ENCODE measurements at places on chromosomes 1 and 21.

- DNase-seq, result no peak
These were observed 144.4 kb upstream of the ETS2 start for GRCh38 chr21:38661197-38661871.

- DNase-seq, result no peak
These were observed 670 bp upstream of the PARK7 start for GRCh38 chr1:7960867-7961215.

DNA sequence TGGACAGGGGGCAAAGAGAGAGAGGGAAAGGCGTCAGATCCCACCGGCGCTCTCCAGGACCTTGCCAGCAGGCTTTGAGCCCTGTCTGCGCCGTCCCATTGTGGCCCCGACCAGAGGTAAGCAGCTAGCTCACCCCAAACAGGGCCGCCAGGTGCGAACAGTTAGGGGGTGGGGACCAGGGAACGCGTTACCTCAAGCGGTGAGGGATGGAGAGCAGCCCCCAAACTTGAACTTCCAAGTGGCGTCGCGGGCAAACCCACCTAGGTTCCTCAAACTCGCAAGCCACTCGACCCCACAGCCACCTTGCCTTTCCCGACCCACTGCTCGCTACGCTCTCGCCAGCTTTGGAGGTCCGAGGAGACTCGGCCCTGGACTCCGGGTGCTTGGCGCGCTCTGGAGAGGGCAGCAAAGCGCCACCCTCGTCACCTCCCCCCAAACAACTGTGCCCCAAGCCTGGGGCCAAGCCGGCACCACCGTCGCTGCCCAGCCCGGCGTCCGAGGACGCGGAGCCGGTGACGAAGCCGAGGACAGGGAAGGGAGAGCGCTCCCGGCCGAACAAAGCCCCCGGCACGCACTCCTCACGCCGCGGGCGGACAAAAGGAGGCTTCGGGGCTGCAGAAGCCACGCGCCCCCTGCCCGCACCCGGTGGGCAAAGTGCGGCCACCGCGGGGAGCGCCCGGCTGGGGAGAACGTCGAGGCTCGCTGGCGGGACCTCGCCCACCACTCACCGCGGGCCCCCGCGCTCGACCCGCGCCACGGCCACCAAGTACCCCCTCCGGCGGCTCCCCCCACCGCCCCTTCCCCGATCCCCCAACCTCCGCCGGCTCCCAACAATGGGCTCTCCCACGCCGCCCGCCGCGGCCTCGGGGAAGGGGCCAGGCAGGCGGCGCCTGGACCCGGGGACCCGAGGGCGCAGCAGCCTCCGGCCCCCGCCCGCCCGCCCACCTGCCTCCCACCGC, 976 bp downstream of the SSBP3 start:
- no peak for DNase-seq

GRCh38 chr1:246417813-246418564, 89.1 kb downstream of the SMYD3 start:
- DNase-seq, result no peak

DNA sequence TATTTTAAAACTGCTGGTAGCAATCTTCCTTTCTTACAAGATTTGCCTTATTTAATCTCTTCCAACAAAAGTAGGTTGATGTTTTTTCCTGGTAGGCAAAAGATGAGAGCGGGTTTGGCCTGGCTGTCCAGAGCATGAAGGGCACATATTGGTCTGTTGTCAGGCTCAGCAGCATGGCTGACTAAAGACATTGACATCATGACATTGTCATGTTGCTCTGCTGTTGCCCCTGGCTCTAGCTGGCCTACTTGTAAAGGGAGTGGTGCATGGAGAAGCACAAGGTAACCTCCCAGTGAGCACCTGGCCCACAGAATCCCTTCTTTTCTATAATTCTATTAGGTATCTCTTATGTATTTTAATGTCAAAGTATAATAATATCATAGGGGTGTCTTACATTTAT, 23.6 kb downstream of the GNPAT start:
- no peak for DNase-seq

- no peak for DNase-seq
These were observed 94.3 kb downstream of the RGS2 start for GRCh38 chr1:192903142-192903541.

DNA sequence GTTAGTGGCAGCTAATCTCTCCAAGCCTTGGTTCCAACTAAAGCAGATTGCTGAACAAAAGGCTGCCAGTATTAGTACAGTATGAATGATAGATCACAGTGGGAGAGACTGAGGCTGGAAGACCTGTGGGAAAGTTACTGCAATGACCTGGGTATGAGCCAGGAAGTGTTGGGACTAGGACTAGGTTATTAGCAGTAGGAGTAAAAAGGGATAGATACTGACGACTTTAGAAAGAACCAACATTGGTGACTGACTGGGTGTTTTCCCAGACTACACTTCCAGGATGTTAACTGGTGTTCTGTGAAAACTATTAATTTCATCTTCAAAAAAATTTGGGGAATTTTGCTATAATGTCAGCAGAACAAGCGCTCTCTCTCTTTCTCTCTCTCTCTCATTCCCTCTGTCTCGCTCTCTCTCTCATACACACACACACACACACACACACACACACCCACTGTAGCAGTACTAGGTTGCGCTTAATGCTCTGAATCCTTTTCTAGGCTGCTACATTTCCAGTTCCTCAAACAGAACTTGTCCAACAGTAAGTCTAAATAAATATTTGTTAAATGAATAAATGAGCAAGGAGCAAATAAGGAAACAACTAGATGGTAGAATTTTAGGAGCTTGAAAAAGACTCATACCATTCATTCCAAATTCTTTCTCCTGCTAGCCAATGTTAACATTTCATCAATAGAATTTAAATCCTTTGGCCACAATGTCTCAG, 47.6 kb upstream of the RGS8 start:
- DNase-seq, result no peak

DNA sequence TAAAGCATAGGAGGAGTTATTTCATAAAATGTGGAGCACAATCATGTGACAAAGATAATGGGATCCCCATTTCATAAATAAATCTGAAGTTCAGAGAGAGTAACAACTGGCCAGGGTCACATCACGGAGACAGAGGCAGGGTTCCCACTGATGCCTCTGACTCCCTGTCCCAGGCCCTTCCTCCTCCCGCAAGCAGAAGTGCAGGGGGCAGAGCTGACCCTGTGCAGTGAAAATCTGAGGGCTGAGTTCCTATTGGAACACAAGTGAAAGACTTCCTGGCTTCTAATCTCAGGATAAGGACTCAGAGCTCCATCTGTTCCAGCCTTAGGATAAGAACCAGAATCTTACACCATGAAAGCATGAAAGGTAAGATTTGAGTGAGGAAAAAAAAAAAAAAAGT, 22.0 kb downstream of the SELL start:
- DNase-seq, result no peak

GRCh38 chr1:244839656-244840055, 4.2 kb downstream of the COX20 start:
- DNase-seq, result no peak

GRCh38 chr1:5456090-5456811, 536.0 kb downstream of the NPHP4 start:
- DNase-seq, result no peak

GRCh38 chr1:15676688-15677661, 7.1 kb upstream of the PLEKHM2 start:
- DNase-seq, result no peak

GRCh38 chr1:78048446-78048845, 2.7 kb downstream of the GIPC2 start:
- no peak for DNase-seq

GRCh38 chr1:167541003-167541402, 12.6 kb downstream of the CREG1 start:
- DNase-seq, result no peak

DNA sequence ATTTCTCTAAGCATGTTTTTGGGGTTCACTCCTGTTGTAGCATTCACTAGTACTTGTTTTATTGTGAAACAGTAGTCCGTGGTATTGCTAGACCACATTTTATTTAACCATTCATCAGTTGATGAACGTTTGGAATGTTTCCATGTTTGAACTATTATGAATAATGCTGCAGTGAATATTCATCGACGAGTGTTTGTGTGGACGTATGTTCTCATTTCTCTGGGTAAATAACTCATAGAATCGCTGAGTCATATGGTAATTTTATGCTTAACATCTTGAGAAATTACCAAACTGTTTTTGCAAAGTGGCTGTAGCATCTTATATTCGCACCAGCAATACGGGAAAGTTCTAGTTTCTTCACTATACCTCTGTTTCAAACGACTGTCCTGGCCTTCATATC, 28.0 kb upstream of the KAZN start:
- no peak for DNase-seq

- DNase-seq, result no peak
These were observed 1.7 kb upstream of the PSEN2 start for GRCh38 chr1:226868726-226869125.

GRCh38 chr21:46126309-46127238, 28.7 kb downstream of the COL6A2 start:
- no peak for DNase-seq

GRCh38 chr1:234656070-234656895, 46.3 kb upstream of the IRF2BP2 start:
- DNase-seq, result no peak

DNA sequence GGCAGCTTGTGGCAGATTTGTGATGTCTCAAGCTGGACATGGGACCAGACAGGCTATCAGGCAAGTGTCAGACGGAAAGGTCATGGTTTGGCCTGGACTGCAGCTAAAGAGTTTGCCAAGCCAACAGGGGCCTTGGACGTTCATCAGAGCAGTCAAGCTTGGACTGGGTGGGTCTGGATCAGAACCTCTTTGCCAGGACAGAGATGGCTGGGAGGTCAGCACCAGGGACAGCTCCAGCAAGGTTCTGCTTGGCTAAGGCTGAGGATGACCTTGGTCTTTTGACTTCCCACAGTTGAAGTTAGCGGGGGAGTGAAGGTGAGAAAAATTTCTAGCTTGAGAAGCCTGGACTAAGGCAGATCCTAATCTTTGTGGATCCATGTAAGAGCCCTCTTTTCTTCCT, 68.1 kb downstream of the GRIK3 start:
- DNase-seq, result no peak

DNA sequence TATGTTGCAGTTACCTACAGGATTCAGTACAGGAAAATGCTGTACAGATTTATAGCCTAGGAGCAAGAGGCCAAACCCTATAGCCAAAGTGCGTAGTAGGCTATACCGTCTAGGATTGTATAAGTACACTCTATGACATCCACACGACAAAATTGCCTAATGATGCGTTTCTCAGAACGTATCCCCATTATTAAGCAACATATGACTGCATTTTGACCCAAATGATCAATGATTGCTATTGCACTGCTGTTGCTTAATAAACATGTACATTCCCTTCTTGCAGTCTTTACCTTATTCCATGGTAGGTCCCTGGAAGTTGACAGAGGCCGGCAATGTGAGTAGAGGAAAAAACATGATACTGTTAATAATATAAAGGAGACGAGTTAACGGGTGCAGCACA, 33.0 kb downstream of the LRRC8C start:
- no peak for DNase-seq

DNA sequence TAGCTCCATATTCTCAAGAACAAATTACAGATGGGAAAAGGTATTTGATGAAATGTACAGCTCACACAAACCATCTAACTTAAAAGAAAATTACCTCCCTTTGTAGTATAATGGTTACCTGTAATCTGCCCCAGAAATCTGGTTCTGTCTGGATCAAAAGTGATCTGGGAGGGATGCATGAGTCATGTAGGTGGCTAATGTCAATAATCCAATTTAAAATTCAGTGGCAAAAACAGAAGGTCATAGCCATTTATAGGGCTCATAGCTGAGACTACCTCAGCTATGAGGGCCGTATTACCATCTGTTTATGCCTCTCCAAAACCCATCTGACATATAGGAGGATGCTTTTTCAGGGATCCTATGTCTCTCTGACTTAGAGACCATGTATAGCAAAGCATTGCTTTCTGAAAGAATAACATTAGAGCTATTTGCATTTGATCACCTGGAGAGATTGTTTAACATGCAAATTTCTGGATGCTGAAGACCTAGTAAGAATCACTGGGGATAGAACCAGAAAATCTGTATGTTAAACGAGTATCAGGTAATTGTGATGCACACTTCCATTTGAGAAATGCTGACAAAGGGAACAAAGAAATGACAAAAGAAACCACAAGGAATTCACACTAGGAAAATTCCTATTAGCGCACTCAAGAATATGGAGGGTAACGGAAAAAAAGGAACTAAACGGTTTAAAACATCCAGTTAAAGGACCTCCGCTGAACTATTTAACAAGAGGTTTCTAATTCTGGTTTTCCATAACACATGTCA, 17.6 kb downstream of the PAXBP1 start:
- DNase-seq, result no peak

GRCh38 chr1:168252204-168252733, 26.5 kb downstream of the SFT2D2 start:
- DNase-seq, result no peak

DNA sequence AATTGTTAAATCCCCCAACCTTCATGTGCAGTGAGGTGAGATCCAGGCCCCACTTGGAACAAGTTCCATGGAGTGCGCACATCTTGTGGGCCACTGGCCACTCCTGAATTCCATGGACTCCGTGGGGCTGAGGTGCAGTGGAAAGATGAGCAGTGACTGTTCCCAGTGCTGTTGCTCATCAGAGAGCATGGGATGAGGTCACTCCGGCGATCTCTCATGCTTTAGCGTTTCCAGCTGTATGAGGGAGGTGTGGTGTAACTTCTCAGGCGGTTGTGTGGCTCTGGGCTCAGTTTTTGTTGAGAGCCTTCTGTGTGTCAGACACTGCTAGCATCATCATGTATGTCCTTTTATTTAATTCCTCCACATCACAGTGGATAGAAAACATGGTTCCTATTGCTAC, 96.2 kb downstream of the GALNT2 start:
- DNase-seq, result no peak

DNA sequence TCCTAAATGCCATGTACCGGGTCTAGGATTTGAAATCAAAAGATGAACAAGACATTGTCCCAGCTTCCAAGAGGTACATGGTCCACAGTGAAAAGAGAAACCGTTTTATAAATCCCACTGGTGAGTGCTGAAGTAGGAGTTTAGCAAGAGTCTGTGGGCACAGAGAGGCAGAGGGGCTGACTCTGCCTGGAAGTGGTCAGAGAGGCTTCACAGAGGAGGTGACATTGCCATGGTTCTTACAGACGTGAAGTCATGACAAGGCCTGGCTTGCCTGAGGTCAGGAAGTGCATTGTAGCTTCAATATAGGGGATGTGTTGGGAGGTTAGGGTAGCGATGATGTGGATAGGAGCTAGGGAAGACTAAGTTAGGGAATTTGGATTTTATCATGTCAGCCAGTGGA, 28.4 kb downstream of the MAPKAPK2 start:
- no peak for DNase-seq

- no peak for DNase-seq
These were observed 315.4 kb downstream of the MATN1 start for GRCh38 chr1:30407865-30408580.
